ENCODE measurements at places on chromosomes 6 and 20.

DNA sequence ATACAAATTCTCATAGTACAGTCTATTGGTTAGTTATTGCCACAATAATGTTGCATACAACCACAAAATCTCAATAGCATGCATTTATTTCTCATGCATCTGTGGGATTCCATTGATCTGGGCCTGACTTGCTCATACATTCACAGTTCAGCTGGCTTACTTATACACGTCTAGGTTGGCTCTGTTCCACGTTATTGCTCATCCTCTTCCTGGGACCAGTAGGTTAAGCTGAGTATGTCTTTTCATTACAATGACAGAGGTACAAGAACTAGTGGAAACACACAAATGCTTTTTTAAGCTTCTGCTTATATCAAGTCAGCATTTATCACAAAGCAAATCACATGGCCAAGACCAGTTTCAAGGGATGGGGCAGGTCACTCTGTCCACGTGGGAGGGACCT is 485.3 kb upstream of the BTBD3 start:
- DNase-seq = peak; percentile 83

GRCh38 chr20:12531626-12532025 is 477.1 kb upstream of the SPTLC3 start:
- no peak for DNase-seq

- peak; percentile 67 for DNase-seq
Observed at GRCh38 chr6:90135667-90136066, 161.0 kb downstream of the BACH2 start.

DNA sequence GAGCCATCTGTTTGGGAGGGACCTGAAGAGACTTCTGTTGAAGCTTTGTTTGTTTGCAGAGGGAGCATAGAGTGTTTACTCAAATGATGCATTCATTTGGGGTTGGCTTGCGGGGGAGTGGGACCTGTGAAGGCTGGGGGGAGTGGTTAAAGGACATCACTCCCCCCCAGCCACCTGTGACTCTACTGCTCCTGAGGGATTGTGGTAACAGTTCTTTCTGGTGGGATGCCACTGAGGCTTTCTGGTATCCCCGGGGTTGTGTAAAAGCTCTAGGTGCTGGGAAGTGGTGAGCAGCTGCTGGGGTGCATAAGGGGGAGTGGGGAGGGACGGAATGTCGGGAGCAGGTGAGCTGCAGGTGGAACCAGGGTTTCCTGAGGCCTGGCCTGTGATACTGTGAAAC is 239.2 kb upstream of the QKI start:
- DNase-seq = no peak

DNA sequence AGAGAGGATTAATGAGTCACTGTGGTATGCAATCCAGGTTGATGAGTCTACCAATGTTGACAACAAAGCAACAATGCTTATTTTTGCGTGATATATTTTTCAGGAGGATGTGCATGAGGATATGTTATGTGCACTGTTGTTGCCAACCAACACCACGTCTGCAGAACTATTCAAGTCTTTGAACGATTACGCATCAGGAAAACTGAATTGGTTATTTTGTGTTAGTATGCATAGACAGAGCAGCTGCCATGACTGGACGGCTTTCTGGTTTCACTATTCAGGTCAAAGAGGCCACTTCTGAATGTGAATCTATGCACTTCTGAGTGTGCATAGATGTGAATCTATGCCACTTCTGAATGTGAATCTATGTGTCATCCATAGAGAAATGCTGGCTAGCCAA is 134.0 kb upstream of the GRIK2 start:
- no peak for DNase-seq

- DNase-seq = peak; percentile 76
Observed at GRCh38 chr6:3281631-3282475, 23.1 kb downstream of the PSMG4 start.

GRCh38 chr6:158149641-158150040 is 18.4 kb downstream of the SERAC1 start:
- peak; percentile 60 for DNase-seq

DNA sequence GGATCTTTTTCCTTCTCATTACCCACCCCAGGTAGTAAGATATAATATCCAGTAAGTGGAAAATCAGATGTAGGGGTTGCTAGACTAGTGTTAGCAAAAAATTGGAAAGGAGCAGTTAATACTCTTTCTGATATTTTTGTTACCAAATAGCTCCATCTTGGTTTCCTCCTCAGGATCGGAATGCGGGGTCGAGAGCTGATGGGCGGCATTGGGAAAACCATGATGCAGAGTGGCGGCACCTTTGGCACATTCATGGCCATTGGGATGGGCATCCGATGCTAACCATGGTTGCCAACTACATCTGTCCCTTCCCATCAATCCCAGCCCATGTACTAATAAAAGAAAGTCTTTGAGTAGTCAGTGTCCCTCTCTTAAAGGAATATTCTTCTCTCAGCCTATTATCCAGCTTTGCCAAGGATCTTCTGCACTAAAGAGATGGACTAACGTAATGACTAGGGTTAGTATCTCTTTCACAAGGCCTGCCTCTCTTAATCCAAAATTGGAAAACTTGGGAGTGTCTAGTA is 1.5 kb downstream of the ROMO1 start:
- no peak for DNase-seq

- DNase-seq = no peak
Observed at GRCh38 chr20:59948828-59949720, 8.9 kb downstream of the FAM217B start.

GRCh38 chr20:41138475-41139226 is 1.3 kb downstream of the PLCG1 start:
- no peak for DNase-seq

DNA sequence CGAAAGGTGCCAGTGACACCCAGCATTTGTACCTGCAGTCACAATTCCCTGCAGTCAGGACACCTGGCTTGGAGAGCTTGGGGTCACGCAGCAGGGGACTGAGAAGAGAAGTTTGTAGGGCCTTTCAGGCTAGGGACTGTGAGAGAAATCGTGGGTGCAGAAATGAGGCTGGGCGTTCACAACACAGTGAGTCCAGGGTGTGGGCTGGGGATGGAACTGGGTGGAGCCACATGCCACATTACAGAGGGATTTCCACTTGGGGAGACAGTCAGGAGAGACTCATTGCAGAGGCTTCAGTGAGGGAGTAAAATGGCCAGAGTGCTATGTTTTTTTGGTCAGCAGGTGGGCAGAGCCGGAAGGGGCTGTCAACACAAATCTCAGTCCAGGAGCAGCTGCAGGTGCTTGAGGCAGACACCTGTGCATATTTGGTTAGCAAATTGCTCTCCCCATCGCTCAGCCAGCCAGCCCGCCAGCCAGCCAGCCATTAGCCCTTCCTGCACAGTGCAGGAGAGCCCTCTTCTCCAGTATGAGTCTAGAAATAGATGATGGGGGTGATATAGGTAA is 7.4 kb downstream of the ITPR3 start:
- DNase-seq = no peak

DNA sequence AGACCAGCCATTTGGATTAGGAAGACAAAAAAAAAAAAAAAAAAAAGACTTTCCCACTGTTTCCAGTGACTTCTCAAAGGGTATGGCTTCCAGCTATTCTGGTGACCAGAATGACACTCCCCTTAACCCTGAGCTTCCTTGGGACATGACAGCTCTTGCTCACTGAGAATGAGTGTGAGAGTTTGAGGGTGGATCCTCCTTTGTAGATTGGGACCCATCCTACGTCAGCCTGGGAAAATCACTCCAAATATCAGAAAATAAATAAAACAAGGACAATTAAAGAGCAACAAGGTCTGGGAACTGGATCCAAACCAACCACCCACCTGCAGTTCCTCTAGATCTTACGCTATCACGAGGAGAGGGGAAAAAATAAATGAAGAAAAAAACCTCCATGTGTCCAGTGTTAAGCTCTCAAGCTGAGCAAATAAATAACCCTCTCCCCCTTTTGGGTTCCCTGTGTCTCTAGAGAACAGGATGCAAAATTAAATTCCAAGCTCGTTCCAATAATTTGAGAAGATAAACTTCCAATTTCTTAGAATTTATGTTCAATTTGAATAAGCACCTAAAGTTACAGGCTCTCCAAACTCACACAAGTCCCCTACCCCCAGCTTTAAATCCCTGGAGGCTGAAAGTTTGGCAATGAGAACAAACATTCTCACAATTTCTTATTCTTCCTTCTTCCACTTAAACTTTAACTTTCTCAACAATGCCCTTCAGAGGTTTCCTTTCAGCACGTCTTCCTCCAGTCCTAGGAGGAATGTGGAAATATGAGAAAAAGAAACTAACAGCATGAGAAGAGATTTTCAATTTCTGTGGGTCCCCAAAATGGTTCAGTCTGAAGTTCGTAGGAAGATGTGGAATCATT is 170.2 kb downstream of the MTFR2 start:
- DNase-seq = no peak

- DNase-seq = no peak
Observed at GRCh38 chr20:16701296-16701695, 28.5 kb upstream of the SNRPB2 start.

GRCh38 chr20:46637020-46637419 is 14.2 kb downstream of the SLC13A3 start:
- DNase-seq = no peak

GRCh38 chr6:112054001-112054400 is at the start of gene CCN6:
Gene CCN6 (plus strand): TSS chr6:112054104. CDS start chr6:112054358, 254 bp downstream.
- DNase-seq = no peak

GRCh38 chr20:54208548-54209176 is 775 bp downstream of the PFDN4 start:
- DNase-seq = peak; percentile 96

DNA sequence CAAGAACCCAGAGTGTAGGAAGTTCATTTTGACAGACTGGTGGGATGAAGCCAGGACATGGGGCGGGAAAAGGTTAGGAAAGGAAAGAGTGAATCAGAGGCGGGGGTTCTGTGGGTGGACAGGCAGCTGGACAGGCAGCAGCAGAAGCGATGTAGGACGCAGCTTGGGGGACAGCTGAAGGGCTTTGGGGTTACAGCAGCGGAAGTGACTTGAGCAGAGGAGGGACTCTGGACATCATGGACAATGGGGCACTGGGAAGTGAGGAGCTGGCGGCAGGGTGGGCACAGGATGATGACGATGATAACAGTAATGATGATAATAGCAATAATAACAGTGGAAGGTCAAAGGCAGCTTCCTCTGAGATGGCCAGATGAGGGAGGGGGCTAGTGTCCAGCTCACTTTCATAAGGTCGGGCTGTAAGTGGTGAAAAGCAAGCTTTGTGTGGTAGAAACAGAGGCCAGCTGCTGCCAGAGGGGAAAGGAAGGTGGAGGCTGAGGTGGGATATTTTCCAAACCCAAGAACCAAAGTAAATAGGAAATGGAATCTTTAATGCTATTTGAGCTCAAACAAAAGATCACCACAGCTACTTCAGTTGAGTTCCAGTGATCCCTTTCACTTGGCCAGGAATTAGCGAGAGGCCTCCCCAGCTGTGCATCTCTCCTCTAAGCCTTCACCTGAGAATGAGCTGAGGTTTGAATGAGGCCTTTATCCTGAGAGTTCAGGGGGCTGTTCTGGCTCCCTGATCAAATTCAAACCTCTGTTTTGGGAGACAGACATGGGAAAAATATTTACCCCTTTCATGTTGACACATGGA is 433.5 kb downstream of the DHX35 start:
- no peak for DNase-seq

GRCh38 chr6:158539413-158539812 is 20.5 kb upstream of the TMEM181 start:
- no peak for DNase-seq

- DNase-seq = no peak
Observed at GRCh38 chr6:158769234-158769770, 49.9 kb downstream of the EZR start.

GRCh38 chr20:5608104-5608441 is 142.1 kb upstream of the SHLD1 start:
- no peak for DNase-seq

DNA sequence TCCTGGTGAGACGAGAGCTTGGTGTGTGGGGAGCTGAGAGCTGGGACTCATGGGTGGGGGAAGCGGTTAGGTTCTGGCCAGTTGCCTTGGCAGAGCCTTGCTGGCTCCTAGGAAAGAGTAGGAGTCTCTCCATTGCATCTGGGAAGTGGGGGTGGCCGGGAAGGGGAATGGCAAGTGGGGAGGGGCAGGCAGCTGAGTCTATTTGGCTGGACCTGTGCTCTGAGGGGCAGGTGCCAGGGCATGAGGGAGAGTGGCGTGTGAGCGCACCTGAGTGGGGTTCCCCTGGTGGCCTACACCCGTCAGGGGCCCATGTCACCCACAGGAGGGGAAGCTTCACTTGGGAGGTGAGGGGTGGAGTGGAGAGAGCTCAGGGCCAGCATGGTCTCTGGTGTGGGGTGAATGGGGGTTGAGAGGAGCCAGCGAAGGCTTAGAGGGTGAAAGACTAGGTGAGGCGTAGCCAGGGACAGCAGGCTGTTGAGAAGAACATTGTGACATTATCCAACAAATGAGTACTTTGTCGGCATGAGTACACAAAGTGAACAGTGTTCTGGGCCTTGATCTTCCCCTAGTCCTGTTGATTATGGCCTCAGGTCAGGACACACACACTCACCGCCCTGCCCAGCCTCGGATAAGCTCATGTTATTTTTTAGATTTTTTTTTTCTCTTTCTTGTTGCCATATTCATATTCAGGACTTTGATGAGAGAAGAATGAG is 59.8 kb downstream of the FAM120B start:
- no peak for DNase-seq

DNA sequence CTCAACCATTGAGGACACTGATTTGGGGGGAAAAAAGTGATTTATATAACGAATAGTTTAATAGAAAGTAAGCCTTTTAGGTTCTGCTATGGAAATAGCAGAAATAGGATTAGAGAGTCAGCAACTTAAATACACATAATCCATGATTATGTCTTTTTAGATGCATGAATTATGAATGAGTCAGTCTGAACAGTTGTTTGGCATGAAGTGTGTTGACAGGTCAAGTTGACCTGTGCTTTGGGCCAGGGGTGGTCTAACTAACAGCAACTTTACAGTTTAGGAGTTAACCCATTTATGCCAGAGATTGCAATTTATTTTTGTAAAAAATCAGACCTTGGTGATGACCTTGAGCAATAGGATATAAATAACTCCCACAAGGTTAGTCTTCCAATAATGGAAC is 191.3 kb downstream of the MTFR2 start:
- no peak for DNase-seq

DNA sequence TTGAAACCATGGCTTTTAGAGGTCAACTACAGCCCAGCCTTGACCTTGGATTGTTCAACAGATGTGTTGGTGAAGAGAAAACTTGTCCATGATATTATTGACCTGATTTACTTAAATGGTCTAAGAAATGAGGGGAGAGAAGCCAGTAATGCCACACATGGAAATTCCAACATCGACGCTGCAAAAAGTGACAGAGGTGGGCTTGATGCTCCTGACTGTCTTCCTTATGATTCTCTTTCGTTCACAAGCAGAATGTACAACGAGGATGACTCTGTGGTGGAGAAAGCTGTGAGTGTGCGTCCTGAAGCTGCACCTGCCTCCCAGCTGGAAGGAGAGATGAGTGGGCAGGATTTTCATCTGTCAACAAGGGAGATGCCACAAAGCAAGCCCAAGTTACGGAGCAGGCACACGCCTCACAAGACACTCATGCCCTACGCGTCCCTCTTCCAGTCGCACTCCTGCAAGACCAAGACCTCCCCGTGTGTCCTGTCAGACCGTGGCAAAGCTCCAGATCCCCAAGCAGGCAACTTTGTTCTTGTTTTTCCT is 16.2 kb downstream of the TTLL2 start:
- DNase-seq = no peak

GRCh38 chr6:34031625-34032383 is 114.1 kb downstream of the GRM4 start:
- no peak for DNase-seq

Measured in HS-5 (cell line).